HS-27A (cell line): ENCODE measurements at places on chromosomes 1 and 21.

DNA sequence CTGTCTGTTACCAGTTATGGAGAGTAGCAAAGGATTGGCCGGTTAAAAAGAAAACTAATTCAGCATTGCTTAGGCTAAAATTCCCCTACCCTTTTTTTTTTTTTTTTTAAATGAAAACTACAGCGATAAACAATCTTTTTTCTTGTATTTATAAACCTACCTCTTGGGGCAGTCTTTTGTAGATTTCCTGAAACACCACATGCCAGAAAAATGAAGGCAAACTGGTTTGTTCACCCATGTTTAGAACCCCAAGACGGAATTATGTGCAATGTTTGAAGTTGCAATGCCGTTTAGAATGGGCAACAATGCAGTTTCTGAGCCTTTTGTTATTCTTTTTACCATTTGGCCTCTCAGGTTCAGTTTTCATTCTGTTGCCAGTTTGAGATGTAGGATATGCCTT lies 59.1 kb downstream of the PRDM2 start:
- no peak for DNase-seq

GRCh38 chr1:56525489-56526041 lies 53.8 kb downstream of the PLPP3 start:
- DNase-seq: no peak

DNA sequence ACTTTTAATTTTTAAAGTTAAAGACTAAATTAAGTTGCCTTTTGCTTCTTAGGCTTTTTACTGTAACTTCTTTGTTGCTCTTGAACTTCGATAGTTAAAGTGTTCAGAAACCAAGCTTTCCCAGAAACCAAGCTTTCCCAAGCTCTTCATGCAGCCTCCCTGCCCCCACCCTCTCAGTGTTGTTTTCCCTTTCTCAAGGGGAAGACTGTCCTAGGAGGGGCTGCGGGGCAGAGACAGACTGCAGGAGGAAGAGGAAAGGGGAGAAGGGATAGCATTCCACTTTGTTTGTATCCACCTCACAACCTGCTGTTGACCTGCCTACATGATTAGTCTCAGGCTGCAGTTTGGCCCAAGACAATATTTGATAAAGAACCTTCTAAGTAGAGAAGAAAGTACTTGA lies 39.0 kb upstream of the DIPK1A start:
- DNase-seq: no peak

DNA sequence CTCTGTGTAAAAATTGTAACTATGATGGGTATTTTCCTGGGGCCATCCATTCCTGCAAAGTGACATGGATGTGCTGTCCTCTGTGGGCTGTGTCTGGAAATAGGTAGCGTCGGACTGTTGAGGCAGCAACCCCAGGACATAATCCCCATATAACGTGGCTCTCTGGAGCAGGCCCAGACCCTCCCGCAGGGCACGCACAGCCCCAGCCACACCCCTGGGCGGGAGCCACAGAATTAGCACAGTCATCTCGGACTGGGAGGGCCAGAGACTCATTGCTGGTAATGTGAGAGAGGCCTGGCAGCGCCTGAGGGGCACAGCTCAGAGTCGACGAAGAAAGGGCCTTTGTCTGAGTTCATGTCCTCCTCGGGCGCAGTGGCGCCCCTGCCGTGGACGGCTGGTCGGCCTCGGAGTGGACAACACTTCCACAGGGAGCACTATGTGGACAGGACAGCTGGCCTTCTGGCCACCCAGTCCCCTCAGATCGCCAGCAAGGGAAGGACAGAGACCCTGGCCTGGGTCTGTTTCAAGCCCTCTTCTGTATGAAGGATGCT lies 20.1 kb downstream of the SIM2 start:
- DNase-seq: no peak

- DNase-seq: no peak
These were observed 48.5 kb upstream of the WARS2 start for GRCh38 chr1:119188926-119189325.

GRCh38 chr1:108208724-108209446 lies 8.7 kb upstream of the SLC25A24 start:
- DNase-seq: no peak

GRCh38 chr21:20997311-20997635 lies 936 bp upstream of the NCAM2 start:
- DNase-seq: no peak
